Right renal cortex interstitium (tissue), 3 donors: ENCODE measurements at places on chromosomes 13 and 19.

- no peak for DNase-seq
Observed at GRCh38 chr13:21901336-21901735, 230.5 kb downstream of the FGF9 start.

- no peak for DNase-seq
Observed at GRCh38 chr19:10421240-10422045, 1.1 kb downstream of the PDE4A start.

- no peak for DNase-seq
Observed at GRCh38 chr19:52722062-52723003, 12.5 kb downstream of the ZNF611 start.

DNA sequence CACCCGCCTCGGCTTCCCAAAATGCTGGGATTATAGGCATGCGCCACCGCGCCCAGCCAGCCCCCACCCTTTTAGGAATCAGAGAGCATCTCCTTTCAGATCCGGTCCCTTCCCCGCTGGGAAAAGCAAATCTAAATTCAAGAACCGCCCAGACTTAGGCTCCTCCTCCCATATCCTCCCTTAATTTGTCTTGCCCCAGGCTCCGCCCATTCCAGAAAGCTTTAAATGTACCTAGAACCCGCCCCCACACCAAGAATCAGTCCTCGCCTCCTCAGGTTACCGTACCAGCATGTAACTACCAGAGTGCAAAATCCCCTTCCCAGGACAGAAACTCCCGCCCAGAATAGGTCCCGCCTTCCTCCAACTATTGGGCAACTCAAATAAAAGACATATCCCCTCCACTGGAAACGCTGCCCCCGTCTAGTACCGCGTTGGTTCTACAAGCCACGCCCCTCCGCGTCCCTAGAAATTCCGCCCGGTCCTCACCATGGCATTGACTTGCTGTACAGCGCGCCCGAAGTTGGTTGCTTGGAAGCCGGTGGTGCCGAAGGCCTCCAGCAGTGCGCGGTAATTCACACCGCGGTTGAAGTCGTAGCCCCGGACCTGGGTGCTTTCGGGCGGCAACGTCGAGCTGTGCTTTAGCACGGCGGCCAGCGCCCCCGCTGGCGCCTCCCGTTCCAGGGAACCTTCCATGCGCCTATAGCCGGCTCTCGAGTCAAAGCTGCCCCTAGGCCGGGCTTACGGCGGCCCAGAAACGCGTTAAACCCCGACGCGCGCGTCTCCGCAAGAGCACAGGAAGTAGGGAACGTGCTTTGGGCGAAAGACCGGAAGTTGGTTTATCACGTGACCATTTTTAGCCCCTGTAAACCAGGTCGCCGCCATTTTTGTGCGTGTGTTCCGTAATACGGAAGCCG, at the start of gene DHPS:
DHPS (minus strand) TSS at position 807 of the 914 bp plus-strand sequence; CDS start at position 693, 114 bp downstream.
- DNase-seq: peak; percentile 95

DNA sequence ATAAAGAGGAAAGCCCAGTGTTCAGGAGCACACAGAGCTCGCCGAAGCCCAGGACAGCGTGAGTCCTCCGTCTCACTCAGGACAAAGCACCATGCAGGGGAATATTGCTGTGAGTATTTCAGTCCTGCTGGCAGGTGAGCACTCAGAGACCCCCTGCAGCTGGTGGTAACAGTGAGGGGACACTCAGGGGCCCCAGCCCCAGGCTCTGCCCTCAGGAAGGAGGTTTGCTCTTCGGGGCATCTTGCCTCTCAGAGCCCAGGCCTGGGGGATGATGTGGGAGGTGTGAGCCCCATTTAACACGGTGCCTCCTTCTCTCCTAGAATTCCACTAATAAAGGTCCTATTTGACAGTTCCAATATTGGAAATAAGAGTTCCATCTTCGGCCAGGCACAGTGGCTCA, 14.8 kb downstream of the LILRA1 start:
- no peak for DNase-seq

GRCh38 chr13:74921326-74921725, 560.6 kb downstream of the TBC1D4 start:
- no peak for DNase-seq

GRCh38 chr19:45919678-45920077, 5.1 kb upstream of the NANOS2 start:
- no peak for DNase-seq

DNA sequence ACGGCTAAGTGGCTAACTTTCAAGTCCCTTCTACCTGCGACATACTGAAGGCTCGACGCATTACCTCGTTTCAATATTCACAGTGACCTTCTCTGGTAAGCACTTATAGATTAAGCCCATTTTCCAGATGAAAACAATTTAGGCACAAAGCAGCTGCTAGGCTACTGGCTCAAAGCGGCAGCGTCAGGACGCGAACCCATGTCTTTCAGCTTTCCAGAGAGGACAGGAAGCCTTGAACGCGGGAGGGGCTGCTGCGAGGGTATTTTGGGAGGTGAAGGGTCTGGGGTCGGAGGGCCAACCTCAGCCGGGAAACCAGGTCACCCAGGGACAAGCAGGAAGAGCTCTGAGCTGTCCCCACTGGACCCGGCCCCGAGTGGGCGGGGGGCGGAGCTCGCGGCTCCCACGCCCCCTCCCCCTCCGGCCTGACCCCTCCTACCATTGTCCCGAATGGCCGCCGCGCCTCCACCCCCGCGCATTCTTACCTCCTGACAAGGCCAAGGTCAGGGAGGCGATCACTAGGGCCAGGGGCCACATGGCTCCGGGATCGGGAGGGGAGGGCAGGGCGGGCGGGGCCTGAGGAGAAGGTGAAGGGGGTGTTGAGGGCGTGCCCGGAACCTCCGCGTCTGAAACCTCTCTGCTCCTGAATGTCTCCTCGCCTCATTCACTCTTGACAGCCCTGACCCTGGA, at the start of gene KLK13:
KLK13 (minus strand) TSS at position 559 of the 687 bp plus-strand sequence; CDS start at position 534, 25 bp downstream.
- no peak for DNase-seq

GRCh38 chr13:72194523-72194922, 327.5 kb upstream of the DACH1 start:
- DNase-seq: no peak

DNA sequence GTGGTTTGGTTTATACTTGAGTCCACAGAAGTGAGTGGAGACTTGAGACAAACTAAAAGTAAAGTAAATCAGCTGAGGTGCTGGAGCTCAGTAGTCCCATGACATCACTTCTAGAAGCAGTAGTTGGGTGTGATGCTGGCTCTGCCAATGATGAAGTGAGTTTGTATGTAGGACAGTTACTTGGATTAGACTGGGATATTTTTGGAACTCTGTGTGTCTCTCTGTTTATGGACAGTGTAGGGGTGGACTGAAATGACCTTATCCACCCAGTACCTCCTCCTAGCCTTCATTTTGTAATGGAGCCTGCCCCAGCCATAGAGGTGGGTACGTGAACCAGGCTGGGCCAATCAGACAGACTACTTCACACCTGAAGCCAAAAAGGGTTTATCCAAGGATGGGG, 52.2 kb downstream of the POLR1D start:
- no peak for DNase-seq

DNA sequence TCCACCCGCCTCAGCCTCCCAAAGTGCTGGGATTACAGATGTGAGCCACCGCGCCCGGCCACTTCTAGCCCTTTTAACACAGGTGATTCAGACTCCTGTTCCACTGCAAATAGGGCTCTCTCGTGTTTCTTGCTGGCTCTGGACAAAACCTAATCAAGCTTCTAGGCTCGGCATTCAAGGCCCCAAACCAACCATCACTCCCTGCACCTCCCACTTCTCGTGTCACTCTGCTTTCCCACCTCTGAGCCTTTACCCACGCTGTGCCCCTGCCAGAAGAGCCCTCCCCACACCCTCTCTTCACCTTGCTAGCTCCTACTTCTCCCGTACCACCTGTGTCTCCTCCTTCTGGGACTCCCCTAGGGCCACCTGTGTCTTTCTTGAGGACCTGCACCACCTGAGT, 19.8 kb downstream of the KANK2 start:
- no peak for DNase-seq

DNA sequence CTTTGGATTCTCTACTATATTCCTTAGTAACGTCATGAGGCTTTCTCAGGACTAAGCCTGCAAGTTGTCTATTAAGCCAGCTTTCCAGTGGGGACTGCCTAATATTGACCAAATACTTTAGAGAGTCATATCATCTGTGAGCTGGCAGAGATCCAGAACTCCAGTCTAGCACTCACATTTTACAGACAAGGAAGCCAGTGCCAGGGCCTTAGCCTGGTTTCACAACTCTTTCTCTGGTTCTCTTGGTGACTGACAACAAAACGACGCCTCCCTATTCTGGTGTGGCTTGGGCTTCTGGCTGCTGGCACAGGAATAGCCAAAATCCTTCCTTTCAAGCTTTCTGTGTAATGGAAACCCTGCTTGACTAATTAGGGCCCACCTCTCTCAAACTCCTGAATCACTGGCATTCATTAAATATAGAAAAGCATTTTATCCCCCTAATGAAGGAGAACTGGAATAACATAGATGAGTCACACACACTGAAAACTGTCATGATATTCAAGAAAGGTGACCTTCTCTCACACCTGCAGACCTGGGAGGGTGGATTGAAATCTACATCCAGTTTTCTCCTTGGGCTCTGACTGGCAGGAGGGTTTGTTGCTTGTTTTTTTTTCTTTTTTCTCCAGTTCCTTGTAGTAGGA, 75.2 kb upstream of the UBL3 start:
- no peak for DNase-seq

DNA sequence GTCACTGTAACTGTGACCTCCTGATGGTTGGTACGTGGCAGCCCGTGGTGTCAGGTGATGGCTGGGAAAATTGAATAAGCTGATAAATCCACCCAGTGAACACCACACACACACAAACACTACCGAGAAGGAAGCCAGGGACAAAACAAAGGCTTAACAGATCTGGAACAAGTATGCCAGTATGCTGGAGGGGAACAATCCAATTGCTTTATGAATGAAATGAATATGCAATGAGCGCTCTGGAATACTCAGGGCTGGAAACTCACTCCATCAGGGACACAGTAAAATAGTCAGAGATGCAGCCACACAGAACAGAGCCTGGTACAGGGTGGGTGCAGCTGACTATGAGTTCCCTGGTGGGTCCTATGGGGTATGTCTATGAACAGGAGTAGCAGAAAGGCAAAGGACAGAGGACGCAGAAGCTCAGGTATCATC, 16.7 kb downstream of the TMTC4 start:
- no peak for DNase-seq

DNA sequence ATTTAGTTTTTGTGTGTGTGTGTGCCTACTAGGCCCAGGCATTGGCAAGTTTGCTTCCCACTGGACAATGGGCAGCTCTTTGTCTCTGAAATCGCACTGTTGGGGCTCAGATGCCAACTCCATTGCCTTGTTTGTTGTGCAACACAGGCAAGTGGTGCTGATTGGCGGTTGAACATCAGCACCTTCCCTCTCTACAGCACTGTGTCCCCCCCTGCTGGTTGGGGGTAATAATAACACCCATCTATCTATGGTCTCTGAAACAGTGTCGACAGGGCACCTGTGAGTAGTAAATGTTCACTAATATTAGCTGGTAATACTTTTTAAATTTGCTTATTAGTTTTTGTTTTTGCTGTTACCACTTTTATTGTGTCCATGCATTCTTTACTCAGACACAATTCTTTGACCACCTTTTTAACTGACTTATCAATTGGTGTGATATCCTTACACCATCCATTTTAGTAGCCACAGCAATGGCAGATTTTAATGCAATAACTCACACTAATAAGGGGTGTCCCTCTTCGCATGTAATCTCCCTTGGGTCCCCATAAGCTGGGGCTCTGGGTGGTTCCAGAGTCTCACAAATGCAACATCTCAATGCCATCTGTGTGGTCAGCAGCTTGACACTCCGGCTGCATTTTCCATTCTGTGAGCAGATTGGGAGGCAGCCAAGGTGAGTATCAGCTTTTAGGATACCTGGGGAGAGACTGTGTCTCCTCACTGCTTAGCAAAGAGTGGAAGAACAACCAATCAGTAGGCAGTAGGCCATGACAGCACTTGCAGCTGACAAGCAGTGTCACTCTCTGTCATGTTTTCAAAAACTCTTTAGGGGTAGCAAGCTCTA, 47.7 kb upstream of the UQCRFS1 start:
- no peak for DNase-seq

- no peak for DNase-seq
Observed at GRCh38 chr13:110712081-110712848, 1.2 kb upstream of the ING1 start.

- DNase-seq: no peak
Observed at GRCh38 chr13:110680852-110681251, 25.1 kb downstream of the CARS2 start.

GRCh38 chr19:6047741-6048251, 62.5 kb downstream of the RFX2 start:
- DNase-seq: no peak

DNA sequence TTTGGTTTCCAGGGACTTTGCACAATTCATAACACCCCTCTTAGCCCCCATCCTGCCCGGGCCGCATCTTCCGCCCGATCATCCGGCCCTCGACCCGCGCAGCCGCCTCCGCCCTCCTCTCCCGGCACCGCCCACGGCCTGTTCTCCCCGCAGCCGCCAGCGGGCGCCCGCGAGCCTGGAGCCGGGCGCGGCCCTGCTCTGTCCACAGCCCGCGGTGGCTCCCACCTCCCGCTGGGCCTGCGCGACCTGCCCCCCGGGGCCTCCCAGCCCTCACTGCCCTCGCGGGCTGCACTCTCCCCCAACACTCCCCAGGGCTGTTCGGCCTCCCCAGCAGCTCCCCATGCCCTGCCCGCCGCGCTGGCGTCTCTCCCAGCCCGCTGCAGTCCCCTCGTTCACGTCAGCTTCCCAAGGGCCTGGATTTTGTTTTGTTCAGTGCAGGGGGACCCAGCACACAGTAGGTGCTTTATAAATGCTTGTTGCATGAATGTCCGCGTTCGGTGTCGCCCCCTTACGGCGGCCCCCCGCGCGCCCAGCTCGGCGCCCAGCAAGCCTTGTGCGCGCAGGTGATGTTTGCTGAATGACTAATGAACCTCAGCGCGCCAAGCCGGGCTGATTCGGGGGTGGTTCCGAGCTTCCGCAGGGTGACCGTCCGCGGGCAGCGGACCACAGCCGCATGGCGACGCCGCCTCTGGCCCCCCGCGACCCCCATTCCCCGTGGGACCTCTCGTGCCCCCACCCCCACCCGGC, 4.6 kb upstream of the APC2 start:
- DNase-seq: no peak

GRCh38 chr13:46121597-46122163, 16.8 kb upstream of the CPB2 start:
- DNase-seq: no peak

DNA sequence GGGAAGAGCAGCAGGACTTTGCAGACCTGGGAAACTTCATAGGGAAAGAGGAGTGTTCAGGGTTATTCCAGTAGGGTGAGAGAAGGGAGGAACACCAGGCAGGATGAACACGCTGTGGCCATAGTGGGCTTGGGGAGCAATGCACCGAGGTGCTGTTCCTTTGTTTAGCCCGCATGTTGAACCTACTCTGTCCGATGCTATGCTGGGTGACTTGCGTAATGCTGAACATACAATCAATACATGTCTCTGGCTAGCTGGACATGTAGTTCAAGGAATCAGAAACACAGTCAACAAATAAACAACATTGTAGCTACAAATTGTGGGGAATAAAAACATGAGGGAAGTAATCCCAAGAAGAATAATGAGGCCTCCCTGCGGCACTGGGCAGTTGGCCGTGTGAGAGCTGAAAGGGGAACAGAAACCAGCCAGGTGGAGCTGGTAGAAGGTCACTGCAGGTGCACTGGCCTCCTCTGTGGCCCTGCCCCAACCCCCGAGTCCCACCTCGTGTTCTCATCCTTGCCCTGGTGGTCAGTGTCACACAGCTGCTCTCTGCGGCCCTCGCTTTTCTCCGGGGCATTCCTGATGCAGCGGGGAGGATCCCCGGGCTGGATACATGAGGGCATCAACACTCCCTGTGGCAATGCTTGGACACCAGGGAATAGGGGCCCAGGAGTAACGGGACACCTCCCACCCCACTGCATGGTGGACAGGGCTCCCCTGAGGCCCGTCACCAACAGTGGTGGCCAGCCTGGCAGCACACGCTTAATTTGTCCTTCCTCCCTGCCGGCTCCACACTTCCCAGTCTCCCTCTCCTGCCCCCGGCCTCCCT, 36.9 kb upstream of the TUBGCP3 start:
- DNase-seq: no peak
